Inflammatory macrophage (primary cell): ENCODE measurements at places on chromosomes 12 and 14.
A peak's percentile ranks its signal among the peaks of the same experiment; 100 is the strongest.

GRCh38 chr12:32920506-32921085 is 24.0 kb upstream of the PKP2 start:
- DNase-seq = peak; percentile 69

GRCh38 chr14:95313707-95314106 is 6.0 kb downstream of the CLMN start:
- DNase-seq = peak; percentile 98

- DNase-seq = no peak
These were observed 57.2 kb upstream of the C14orf132 start for GRCh38 chr14:95981965-95982364.

- DNase-seq = no peak
These were observed 19.9 kb downstream of the SETD3 start for GRCh38 chr14:99460793-99461192.

- DNase-seq = no peak
These were observed 7.8 kb upstream of the EGLN3 start for GRCh38 chr14:33958605-33959226.

- no peak for DNase-seq
These were observed 106.0 kb upstream of the CCDC196 start for GRCh38 chr14:66380143-66380542.

GRCh38 chr14:44029933-44030332 is 477.1 kb downstream of the FSCB start:
- DNase-seq = no peak

DNA sequence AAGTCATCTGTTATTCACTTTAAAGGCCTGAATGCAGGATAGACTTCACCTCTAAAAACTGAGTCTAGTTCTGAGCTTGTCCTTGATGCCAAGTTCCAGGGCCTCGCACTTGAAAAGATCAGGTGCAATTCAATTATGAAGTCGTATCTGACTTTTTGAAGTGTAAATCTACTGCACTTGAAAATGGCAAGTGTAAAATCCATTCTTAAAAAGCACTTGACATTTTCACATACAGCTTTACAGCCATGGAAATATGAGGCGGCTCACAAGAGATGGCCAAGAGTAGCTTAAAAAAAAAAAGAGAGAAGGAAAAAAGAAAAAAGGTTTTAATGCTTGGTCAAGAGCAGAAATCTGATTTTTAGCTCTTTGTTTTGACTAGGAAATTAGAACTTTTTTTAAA is 172.5 kb downstream of the GXYLT1 start:
- DNase-seq = no peak

GRCh38 chr12:124172636-124173035 is 122.3 kb upstream of the RFLNA start:
- DNase-seq = no peak

DNA sequence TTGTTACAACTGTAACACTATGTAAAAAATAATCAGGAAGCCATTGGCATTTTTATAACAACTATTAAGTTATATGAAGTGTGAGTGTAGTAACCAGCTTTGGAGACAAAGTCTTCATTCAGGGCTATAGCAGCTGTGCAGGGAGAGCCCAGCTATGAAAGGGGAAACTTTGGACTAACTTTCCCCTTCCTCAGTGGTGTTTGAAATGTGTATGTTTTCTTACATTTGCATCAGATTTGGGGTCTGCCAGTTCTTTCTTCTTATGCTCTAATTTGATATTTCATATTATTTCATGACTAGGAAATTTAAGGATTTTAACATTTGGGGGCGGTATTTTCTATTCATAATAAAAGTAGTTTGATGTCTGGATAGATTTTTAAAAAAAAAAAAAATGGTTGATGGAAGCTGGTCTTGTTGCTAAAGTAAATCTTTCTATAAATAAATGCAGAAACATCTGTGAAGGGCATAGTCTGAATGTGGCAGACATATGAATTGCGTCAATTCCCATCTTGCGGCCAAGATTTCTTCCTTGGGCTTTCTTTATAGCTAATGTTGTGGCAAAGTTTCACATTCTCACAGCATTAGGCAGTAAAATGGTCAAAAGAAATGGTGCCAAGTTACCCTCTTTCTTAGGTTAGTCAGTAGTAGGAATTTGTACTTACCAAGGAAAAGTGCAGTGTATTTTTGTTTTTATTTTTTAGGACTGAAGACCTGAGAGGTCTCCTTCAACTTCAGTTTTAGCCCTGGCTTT is 35.6 kb downstream of the RASSF8 start:
- no peak for DNase-seq

GRCh38 chr12:45601888-45602287 is 127.6 kb upstream of the ARID2 start:
- DNase-seq = no peak

GRCh38 chr14:75092698-75093097 is 23.3 kb downstream of the ZC2HC1C start:
- no peak for DNase-seq

DNA sequence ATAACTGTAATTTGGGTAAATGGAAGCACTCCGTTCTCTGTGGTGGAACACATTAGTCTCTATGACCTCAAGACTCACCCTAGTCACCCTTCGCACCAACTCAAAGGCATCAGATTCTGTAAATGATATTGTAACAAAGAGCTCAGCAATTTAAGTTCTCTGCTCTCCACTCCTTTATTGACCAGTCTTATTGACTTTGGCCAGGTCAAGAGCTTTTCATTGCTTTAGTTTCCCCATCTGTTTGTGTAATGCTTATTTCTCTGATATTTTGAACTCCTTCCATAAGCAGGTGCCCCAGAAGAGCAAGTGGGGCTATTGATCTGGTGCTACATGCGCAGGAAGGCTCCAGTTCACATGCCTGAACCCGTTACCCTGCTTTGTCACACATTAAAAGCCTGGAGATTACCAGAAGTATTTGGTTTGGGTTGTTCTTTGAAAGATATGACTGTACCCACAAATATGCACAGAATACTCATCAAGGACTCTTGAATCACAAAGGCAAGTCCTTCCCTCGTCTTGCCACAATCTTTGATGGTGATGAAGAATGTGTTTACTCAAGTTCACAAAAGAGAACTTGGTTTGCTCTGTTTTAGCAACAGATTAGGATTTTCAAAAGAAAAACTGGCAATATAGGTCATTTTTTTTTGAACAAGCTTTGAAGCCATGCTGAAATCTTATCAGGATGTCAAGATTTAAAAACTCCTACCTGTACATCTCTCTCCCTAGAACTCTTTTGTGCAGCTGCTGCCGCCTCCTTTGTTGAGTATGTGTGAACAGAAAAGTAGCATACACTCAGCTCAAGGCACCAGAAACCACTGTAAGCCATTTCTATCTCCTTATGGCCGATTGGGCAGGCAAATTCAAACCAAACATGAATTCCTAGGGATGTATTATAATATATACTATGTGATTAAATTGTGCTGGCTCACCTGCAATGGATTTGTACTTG is 193.9 kb downstream of the BCAT1 start:
- no peak for DNase-seq

GRCh38 chr14:89121968-89122620 is 294.9 kb downstream of the FOXN3 start:
- no peak for DNase-seq

GRCh38 chr14:94051115-94051514 is 25.0 kb downstream of the OTUB2 start:
- no peak for DNase-seq

GRCh38 chr14:104115691-104116287 is 22.6 kb upstream of the KIF26A start:
- no peak for DNase-seq

GRCh38 chr14:45091710-45092109 is 7.8 kb downstream of the PRPF39 start:
- DNase-seq = no peak

DNA sequence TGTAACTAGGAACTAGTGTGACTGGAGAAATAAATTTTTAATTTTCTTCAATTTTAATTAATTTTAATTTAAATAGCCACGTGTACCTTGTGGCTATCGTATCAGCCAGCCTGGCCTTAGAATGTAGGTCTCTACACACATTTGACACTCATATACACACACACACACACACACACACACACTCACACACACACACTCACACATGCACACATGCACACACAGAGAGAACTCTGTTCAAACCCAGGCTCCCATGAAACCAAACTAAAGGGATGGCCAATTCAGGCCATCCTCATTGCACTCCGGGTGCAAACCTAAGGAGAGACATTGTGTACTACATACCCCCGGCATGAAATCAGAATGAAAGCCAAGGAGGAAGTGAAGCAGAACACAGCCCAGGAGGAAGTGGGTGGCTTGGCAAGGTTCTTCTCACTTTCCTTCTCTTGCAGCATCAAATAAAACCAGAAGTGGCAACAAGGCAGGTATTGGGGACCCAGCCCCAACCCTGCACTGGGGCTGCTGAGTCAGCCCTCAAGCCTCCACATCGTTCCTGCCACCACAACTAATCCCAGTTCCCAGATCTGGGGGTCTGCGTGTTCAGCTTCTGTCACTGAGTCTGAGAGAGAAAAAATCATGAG is 26.2 kb upstream of the CHPT1 start:
- peak; percentile 80 for DNase-seq

DNA sequence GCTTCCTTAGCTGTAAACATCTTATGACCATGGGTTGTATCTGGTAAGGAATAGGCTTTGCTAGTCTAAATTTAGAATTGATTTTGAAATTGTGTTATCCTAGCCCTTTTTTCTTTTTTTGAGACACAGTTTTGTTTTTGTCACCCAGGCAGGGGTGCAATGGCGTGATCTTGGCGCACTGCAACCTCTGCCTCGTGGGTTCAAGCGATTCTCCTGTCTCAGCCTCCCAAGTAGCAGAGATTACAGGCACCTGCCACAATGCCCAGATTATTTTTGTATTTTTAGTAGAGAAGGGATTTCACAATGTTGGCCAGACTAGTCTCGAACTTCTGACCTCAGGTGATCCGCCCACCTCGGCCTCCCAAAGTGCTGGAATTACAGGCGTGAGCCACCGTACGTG is 2.4 kb upstream of the TUBA1B start:
- no peak for DNase-seq

DNA sequence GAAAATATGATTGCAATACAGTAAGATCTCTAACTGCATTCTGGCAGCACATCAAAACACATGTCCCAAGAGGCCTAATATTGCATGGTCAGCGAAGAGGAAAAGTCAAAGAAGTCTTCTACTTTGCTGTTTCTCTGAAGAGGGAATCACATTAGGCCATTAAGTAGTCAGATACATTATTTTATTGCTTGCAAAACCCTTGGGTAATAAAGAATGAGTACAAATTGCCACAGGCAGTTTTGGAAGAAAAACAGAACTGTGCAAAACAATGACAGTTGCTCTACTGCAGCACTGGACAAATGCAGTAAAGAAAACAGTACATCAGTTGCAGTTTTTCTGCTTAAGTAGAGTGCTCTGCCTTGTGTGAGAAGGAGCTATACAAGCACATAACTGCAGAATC is 211.9 kb downstream of the MED13L start:
- no peak for DNase-seq

DNA sequence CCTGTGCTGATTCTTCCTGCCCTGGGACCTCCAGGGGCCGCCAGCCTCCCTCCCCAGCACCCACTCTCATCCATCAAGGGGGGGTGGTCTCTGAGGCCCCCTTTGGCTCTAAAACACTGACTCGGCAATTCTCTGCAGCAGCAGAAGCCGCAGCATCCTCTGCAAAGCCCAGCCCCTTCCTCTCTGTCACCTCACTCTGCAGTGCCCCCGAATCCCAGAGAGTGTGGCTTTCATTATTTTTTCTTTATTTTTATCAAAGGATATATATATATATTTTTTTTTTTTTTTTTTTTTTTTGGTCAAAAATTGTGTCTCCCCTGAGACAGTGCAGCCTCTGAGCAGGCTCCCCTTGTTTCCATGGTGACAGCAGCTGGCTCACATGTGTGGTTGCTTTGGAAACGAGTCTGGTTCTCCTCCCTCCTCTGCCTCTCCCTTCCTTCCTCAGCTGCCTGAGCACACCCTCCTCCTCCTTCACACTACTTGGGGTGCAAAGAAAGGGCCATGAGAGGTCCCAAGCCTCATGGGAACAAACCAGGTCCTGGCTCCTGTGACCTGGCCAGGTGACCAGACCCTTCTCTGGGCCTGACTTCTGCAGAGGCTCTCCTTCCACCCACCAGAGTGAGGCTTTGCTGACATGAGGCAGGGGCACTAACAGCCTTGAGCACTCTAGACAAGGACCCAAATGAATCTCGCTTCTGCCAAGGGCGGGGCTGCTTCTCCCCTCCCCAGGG is 100.5 kb downstream of the LRRC74A start:
- DNase-seq = peak; percentile 39

- no peak for DNase-seq
These were observed 44.6 kb downstream of the DLK1 start for GRCh38 chr14:100771121-100771800.

GRCh38 chr12:117718141-117718540 is 250.6 kb downstream of the KSR2 start:
- DNase-seq = no peak
